A549 treated with dexamethasone at 1 μM for 4 hours (cell line): ENCODE measurements at places on chromosomes 6 and 20. TPM values are rescaled to one million over a fixed set of nuclear protein-coding genes. Genes with fewer than 3 reads are reported as not detected.

FAXC gene
- total RNA-seq, result 6.3 to 7.8 TPM (median 7.2 TPM) in 5 replicates

ELOVL5 gene
- 66.5 to 84.5 TPM (median 73.9 TPM) in 5 replicates for total RNA-seq

MMS22L gene
- total RNA-seq, result 9.9 to 15.1 TPM (median 13.0 TPM) in 5 replicates

ZBP1 gene
- not detected in 5 replicates for total RNA-seq

MUC21 gene
- total RNA-seq, result 0.02 TPM in 1 of 5 replicates, not detected in the others

FAM83B gene
- 0.02 to 0.03 TPM (median 0.02 TPM) in 3 of 5 replicates, not detected in the others for total RNA-seq

CUTA gene
- 167 to 223 TPM (median 192 TPM) in 5 replicates for total RNA-seq

CASS4 gene
- 0.02 to 0.07 TPM (median 0.05 TPM) in 4 of 5 replicates, not detected in the other for total RNA-seq

NDRG3 gene
- 19.9 to 24.7 TPM (median 24.2 TPM) in 5 replicates for total RNA-seq

MACROD2 gene
- total RNA-seq, result 0.26 to 0.64 TPM (median 0.51 TPM) in 5 replicates

HLA-DQB1 gene
- total RNA-seq, result not detected in 5 replicates

PLG gene
- total RNA-seq, result not detected in 5 replicates

SAMD10 gene
- total RNA-seq, result not detected in 5 replicates

COL11A2 gene
- total RNA-seq, result 0.51 to 0.91 TPM (median 0.81 TPM) in 5 replicates

DDX43 gene
- not detected in 5 replicates for total RNA-seq

RPS18 gene
- 2,103 to 2,754 TPM (median 2,159 TPM) in 5 replicates for total RNA-seq

TMC2 gene
- 0.02 TPM in 1 of 5 replicates, not detected in the others for total RNA-seq

CUL9 gene
- total RNA-seq, result 6.1 to 9.7 TPM (median 9.2 TPM) in 5 replicates

TMEM63B gene
- 10.3 to 16.8 TPM (median 16.0 TPM) in 5 replicates for total RNA-seq

PHACTR2 gene
- total RNA-seq, result 3.4 to 7.8 TPM (median 5.5 TPM) in 5 replicates

CNKSR3 gene
- 10.2 to 13.0 TPM (median 11.6 TPM) in 5 replicates for total RNA-seq

CTAGE9 gene
- not detected in 5 replicates for total RNA-seq

BPIFB2 gene
- total RNA-seq, result not detected in 5 replicates
